ENCODE measurements at places on chromosomes 7 and 10.

GRCh38 chr7:158563051-158563450 lies 24.6 kb downstream of the PTPRN2 start:
- no peak for DNase-seq

GRCh38 chr10:90644165-90644564 lies 213.7 kb downstream of the HTR7 start:
- DNase-seq, result no peak

DNA sequence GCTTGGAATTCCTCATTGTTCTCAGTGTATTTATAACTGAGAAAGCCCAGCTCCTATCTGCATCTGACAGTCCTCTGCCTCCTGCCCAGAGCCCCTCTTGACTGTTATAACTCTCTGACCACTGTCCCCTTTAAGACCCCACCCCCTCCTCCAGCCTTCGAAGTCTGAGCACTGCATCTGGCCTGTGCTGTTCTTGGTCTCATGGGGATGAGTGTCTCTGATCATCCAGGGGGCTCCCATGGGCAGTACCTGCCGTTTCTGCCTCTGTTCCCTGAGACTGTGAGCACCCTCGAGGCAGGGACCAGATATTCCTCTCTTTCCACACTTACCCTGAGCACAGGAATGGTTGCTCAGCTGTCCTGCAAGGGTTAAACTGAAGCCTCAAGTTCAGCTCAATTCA lies 7.7 kb downstream of the GHRHR start:
- DNase-seq, result no peak

GRCh38 chr10:48516911-48517310 lies 88.0 kb downstream of the ARHGAP22 start:
- DNase-seq, result no peak

DNA sequence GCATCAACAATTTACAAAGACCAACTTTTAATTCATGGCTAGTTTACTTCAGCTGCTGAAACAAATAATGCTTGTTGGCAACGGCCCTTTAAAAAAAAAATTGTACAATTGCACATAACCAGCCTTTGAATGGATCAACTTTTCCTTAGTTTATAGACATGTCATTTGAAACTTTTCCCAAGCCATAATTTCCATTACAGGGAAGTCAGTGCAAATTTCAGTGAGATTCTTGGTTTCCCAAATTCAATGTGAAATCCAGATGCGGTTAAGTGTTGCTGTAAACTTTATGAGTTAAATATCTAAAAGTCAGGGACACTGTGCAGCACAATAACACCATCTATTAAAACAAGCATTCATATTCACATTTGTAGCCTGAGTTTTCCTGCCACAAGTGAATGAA lies 182.2 kb downstream of the JAZF1 start:
- DNase-seq, result no peak

GRCh38 chr10:25465582-25466372 lies 291.0 kb downstream of the GPR158 start:
- no peak for DNase-seq

GRCh38 chr10:74153123-74153522 lies 2.1 kb downstream of the ADK start:
- no peak for DNase-seq

DNA sequence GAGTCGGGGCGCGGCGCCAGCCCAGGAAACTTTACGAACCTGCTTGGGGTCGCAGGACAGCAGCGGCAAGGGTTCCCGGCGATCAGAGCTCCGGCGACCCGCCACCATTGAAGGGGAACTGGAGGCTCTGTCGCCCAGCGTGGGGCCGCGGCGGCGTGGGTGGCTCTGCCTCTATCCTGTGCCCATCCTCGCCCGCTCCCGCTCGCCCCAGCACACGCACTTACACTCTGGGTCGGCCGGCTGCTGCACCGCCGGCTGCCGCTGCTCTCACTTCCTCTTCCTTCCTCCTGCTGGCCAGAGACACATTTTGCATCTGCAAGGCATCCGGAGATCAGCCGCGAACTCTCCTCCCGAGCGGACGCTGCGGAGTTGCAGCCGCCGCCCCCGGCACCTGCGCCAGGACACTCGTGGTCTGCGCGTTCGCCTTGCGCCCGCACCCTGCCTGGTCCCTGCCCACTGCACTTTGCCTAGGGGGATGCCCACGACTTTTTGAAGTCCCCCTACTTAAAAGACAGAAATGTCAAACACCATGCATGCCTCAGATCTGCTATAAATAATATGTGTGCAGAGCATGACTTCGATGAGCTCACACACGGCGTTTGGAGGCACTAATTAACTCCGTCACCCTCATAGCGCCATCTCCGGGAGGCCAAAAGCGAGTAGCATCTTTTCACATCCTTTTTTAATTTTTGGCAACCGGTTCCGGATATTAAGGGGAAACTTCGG lies at the start of gene ELMO1:
Gene ELMO1 (minus strand): TSS at position 229 of the 726 bp plus-strand sequence. CDS start 106,174 bp downstream, outside the sequence.
- DNase-seq, result peak; percentile 87

DNA sequence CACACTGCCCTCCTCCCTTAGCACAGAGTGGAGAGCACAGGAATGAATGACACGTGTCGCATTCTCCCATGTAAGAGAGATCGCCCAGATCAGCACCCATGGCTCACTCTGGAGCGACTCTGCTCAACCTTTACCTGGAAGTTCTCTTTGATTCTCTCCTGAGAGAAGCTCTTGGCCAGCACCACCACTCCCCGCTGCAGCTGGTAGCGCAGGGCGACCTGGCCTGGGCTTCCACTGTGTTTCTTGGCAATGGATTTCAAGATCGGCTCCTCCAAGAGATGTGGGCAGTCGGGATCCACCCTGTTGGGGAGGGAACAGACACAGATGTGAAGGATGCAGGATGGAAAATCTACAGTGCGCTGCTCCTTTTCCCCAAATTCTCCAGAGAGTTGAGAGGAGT lies 27.4 kb downstream of the AKR1C8 start:
- no peak for DNase-seq

DNA sequence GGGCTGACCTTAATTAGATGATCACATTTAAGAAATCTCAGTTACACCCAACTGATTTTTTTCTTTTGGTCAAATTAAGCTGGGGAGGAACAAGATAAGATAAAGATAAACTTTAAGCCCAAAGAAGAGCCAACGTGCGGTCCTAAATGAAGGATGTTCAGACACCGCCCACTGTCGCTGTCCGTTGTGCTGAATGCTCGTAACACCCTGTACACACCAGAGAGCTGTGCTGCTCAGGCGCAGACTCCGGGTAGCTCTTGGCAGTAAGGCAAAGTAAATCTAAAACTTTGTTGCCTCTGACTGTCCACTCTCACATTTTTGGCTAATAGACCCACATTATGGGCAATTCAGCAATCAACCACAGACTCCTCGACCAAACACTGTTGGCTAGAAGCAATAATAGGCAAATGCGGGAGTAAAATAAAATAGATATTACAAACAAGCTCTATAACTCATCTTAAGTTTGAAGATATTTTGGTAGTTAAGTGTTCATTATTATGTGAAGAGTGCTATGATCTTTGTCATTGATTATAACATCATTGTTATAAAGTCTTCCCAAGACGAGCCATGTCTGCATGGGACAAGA lies 57.1 kb downstream of the PLPP4 start:
- peak; percentile 61 for DNase-seq

DNA sequence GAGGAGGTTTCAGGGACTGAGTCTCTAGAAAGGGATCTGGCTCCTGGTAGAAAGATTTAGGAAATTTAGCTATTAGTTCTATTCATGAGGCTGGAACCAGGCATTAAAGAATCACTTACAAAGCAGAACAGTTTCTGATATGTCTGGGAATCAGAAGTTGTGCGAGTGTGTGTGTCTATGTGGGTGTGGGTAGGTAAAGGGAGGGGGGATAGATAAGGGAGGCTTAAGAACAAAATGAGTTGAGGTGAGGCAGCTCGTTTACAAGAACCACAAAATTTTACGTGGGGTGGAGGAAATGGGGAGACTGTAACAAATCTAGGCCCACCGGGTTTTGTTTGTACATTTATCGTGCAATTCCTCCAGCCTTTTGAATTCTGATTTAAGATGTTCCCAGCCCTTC lies 90.7 kb downstream of the SAMD9 start:
- no peak for DNase-seq

GRCh38 chr10:131549116-131549515 lies 237.6 kb upstream of the TCERG1L start:
- no peak for DNase-seq

All from right hindlimb (tissue), 1 donor.